ENCODE measurements at places on chromosomes 11 and 22. TPM values are rescaled to one million over a fixed set of nuclear protein-coding genes. Genes with fewer than 3 reads are reported as not detected.
A peak's percentile ranks its signal among the peaks of the same experiment; 100 is the strongest.

- H3K27me3 ChIP-seq, result no peaks in the 10 kb centered on the region
- DNase-seq, result no peak
- H3K4me1 ChIP-seq, result no peaks in the 10 kb centered on the region
- no peak overlapping the region for H3K27ac ChIP-seq
- H3K4me3 ChIP-seq, result no peak overlapping the region
- H3K36me3 ChIP-seq, result no peaks in the 10 kb centered on the region
Measured at GRCh38 chr11:70771099-70771885, 373.0 kb downstream of the CTTN start.

- no peaks in the 10 kb centered on the region for H3K4me1 ChIP-seq
- peaks cover 42% of the 10 kb centered on the region for H3K27me3 ChIP-seq
- no peak for DNase-seq
- H3K27ac ChIP-seq, result no peak overlapping the region
- no peaks in the 10 kb centered on the region for H3K36me3 ChIP-seq
Measured at GRCh38 chr11:4751201-4751600, 18.5 kb downstream of the OR51F1 start.

DNA sequence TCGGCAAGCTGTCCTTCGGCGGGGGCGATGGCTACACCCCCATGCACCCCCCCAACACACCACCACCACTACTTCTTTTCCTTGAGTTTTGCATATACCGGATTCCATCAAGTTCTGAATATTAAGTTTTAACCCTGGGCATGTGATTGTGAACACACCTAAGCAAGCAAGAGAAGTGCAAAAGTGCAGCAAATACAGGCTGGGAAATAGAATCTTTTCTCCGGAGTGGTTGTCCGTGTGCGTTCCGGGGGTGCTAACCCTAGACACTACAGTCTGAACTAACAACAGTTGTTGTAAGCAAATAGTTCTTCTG is 574 bp downstream of the PRSS23 start:
- DNase-seq, result no peak
- peaks cover 58% of the 10 kb centered on the region for H3K4me1 ChIP-seq
- no peaks in the 10 kb centered on the region for H3K27me3 ChIP-seq
- peak overlapping the region; percentile 58 for H3K27ac ChIP-seq
- peak overlapping the region; percentile 80 for H3K4me3 ChIP-seq
- H3K36me3 ChIP-seq, result no peaks in the 10 kb centered on the region

GRCh38 chr11:107859459-107860239 is 1.1 kb upstream of the SLC35F2 start:
- DNase-seq, result no peak
- H3K27me3 ChIP-seq, result peaks cover 25% of the 10 kb centered on the region
- peaks cover 19% of the 10 kb centered on the region for H3K4me1 ChIP-seq
- no peaks in the 10 kb centered on the region for H3K36me3 ChIP-seq

Gene SCGB1C1
- total RNA-seq, result not detected

DNA sequence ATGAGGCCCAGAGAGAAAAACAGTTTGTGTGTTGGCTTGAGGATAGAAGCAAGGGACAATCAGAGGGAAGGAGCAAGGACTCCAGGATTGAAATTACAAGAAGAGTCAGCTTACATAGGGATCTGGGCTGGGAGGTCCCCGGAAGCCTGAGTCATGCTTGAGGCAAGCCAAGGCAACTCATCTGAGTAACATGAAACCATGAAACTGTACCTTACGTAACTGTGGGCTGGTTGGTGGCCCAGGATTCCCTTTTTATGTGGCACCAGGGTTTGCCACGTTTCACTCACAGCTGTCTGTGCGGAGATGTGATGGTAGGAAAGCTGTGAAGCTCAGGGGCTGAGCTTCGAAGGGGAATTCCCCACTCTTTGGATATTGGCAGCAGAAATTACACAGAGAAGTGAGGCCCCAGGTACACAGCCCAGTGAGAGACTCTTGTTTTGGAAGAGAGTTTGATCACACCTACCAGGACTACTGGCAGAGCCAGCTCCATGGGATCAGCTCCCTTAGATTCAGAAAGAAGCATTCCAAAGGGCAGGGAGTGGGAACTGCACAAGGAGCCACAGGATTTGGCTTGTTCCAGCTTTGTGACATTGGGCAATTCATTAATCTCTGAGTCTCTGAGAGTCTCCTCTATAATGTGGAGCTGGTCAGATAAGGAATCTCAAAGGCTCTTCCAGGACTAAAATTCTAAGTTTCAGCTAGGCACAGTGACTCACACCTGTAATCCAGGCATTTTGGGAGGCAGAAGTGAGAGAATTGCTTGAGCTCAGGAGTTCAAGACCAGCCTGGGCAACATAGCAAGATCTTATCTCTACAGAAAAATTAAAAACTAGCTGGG is 7.8 kb downstream of the SLC5A1 start:
- H3K27me3 ChIP-seq, result peaks cover 8% of the 10 kb centered on the region
- H3K4me1 ChIP-seq, result peaks cover 6% of the 10 kb centered on the region
- DNase-seq, result no peak
- no peaks in the 10 kb centered on the region for H3K36me3 ChIP-seq
- no peak overlapping the region for H3K27ac ChIP-seq

DNA sequence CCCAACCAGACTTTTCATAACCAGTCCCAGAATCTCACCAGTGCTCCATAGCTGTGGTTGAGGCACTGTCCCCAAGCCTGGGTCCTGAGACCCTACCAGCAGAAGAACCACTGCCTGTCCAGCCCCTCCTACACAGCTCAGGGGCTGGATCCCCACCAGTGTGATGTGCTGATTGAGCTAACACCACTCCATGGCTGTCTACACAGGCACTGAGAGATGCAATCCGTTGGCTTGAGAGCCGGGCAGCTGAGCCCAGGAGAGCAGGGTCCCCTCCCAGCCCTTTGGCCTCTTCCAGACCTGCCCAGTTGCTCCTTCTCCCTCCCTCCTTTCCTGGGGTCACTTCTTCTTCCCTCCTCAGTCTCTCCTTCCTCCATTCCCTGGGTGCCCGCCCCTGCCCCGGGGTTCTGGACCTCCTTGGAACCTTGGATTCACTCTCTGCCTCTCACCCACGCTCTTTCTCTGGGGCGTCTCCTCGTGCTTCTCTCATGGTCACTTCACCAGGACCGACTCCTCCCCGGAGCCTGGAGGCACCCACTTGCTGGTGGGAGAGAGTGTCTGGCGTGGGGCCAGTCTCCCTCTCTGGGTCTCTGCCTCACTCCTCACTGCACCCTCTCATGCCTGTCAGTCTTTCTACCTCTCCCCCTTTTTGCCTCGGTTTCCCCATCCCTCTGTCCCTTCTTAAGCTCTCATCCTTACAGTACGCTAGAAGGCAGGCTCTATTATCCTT is 706 bp upstream of the SCYL1 start:
- H3K36me3 ChIP-seq, result peaks cover 11% of the 10 kb centered on the region
- peaks cover 35% of the 10 kb centered on the region for H3K4me1 ChIP-seq
- peak overlapping the region; percentile 62 for H3K4me3 ChIP-seq
- DNase-seq, result peak; percentile 66
- H3K27ac ChIP-seq, result peak overlapping the region; percentile 92
- no peaks in the 10 kb centered on the region for H3K27me3 ChIP-seq

DNA sequence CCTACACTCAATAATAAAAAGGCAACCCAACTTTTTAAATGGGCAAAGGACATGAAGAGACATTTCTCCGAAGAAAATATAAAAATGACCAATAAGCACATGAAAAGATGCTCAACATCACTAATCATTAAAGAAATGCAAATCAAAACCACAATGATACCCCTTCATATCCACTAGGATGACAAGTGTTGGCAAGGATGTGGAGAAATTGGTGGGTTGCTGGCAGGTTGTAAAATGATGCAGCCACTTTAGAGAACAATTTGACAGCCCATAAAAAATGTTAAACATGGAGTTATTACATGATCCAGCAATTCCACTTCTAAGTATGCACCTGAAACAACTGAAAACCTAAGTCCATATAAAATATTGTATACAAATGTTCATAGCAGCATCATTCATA is 73.2 kb upstream of the LMO2 start:
- no peak for DNase-seq
- H3K4me1 ChIP-seq, result peaks cover 5% of the 10 kb centered on the region
- no peak overlapping the region for H3K4me3 ChIP-seq
- H3K36me3 ChIP-seq, result no peaks in the 10 kb centered on the region

Gene OSM
- not detected for total RNA-seq
